Muscle of arm (tissue), 14 donors: ENCODE measurements at places on chromosomes 7 and 10. TPM values are rescaled to one million over a fixed set of nuclear protein-coding genes. Genes with fewer than 3 reads are reported as not detected.

DNA sequence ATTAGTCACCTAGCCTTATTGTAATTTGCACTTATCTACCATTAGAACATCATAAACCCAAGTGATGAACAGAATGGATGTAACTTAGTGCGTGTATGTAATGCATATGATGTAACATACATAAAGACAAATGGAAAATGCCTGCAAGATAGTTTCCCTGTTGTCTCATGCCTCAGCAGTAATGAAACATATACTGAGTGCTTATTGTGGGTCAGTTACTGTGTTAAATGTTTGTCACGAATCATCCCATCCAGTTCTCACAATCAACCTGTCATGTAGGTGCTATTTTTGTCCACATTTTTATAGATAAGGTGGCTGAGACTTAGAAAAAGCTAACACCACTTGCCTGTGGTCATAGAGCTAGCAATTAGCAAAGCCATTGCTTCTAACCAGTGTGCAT, 350.8 kb downstream of the AUTS2 start:
- no peak for DNase-seq

GRCh38 chr7:136492366-136492765, 376.1 kb upstream of the CHRM2 start:
- DNase-seq: no peak

DNA sequence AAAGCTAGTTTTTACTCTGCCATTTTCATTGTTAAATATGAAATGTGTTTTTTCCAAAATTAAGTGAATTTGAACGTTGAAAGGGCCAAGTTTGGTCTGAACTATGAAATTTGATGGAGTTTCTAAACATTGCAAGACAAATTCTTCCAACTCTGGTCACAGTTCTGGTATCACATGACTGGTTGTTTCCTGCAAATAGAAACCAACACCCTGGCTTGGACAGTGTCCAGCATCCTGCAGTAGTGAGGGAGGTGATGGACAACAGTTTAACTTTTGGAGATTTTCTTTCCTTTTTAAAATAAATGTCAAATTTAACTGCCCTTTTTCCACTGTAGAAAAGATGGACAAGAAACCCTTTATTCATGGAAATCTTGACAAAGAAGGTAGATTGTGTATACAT, 54.8 kb upstream of the AGBL3 start:
- DNase-seq: no peak

DNA sequence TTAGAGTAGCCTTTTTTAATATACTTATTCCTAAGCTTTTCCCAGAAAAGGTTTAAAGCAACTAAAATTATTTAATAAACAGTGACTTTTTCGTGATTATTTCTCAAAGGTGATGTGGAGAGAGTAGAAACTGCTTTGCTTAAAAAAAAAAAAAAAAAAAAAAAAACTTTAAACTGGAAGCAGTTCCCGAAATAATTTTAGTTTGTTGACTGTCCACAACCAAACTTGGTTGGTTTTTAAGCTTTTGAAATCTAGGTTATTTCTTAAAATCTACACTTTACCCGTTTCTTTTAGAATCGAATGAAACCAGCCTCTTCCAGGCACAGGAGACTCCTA, 7.3 kb downstream of the SKAP2 start:
- no peak for DNase-seq

DNA sequence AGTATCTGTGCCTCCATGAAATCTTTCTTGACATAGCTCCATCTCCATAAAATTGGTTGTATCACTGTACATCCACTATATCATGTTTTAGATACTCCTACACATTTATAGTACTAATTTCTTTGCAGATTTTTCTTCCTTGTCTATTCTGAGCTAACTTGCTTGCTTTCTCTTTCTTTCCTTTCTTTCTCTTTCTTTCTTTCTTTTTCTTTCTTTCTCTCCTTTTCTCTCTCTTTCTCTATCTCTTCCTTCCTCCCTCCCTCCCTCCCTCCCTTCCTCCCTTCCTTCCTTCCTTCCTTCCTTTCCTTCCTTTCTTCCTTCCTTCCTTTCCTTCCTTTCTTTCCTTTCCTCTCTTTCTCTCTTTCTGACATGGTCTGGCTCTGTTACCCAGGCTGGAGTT, 23.7 kb downstream of the TASOR2 start:
- DNase-seq: no peak

Gene AIMP2
- 24.8 TPM for polyA plus RNA-seq

DNA sequence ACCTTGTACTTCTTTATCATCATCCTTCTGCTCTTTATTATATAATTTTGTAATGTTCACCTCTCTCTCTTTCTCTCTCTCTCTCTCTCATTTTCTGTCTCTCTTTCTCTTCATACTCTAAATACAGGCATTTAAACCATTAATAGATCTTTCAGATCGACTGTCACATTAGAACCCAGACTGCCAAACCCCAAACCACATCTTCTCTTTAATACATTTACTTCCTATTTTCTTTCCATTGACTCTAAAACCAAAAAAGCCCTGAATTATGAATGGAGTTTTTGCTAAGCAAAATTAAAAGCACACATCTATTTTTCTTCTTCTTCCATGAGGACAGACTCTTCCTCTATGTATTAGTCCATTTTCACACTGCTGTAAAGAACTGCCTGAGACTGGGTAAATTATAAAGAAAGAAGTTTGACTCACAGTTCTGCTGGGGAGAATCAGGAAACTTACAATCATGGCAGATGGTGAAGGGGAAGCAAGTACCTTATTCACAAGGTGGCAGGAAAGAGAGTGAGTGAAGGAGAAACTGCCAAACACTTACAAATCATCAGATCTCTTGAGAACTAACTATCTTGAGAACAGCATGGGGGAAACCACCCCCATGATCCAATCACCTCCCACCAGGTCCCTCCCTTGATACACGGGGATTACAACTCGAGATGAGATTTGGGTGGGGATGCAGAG, 272.7 kb upstream of the MGMT start:
- no peak for DNase-seq

GRCh38 chr7:2231992-2232765, 566 bp downstream of the MAD1L1 start:
- DNase-seq: no peak

GRCh38 chr10:118214776-118215175, 127.3 kb downstream of the FAM204A start:
- no peak for DNase-seq

- no peak for DNase-seq
Measured at GRCh38 chr10:78787125-78787524, 281.6 kb upstream of the ZMIZ1 start.

DNA sequence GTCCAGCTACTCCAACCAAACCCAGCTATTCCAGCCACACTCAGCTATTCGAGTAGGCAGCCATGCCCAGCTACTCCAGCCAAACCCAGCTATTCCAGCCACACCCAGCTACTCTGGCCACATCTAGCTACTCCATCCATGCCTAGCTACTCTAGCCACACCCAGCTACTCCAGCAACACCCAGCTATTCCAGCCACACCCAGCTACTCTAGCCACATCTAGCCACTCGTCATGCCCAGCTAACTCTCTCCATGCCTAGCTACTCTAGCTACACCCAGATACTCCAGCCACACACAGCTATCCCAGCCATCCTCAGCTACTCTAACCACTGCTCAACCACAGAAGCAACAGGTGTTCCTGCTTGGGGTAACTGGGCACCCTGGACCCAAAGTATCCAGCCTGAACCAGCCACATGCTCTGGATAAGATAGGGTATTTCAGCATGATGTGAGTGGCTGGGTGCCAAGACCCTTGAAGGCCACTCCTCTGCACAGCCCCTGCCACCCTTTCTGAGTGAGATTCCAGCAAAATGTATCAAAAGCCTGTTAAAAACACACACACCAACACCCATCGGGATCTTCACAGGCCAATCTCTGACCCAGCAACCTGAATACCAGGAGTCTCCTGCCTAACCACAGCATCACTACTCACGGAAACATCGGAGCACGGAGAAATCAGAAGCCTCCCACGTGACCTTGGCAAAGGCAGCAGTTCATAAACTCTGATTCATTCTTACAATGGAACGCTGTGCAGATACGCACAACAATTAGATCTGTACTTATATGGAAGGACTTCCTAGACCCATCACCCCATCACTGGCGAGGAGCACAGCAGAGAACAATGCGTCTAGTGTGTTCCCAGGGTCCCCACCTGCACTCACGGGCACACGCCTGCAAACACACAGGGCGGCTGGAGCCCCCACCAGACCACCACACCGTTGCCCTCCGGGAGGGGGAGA, 51.8 kb upstream of the DNAAF5 start:
- DNase-seq: no peak

DNA sequence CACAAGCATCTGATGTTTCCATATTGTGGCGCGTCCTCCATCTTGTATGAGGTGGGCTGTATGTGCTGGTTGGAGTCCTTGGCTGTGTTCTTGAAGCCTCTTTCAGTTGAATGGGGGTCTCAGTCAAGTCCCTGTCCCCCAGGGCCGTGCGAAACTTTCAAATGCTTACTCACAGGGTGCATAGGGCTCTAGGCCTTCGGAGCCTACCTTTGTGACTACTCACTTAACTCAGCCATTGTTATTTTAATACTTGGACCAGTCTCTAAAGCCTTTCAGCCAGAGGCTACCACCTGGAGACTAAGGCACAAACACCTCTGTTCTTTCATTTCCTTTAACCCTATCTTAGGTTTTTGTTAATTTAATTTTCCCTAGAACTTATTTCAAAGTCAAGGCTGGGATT, 785.9 kb downstream of the GATA3 start:
- DNase-seq: no peak

Gene HTR7
- 0.11 TPM for polyA plus RNA-seq

GRCh38 chr10:51867956-51868355, 168.6 kb upstream of the CSTF2T start:
- DNase-seq: no peak

Gene AKR1D1
- 0.08 TPM for polyA plus RNA-seq

- no peak for DNase-seq
Measured at GRCh38 chr7:49669285-49669684, 104.2 kb upstream of the VWC2 start.

DNA sequence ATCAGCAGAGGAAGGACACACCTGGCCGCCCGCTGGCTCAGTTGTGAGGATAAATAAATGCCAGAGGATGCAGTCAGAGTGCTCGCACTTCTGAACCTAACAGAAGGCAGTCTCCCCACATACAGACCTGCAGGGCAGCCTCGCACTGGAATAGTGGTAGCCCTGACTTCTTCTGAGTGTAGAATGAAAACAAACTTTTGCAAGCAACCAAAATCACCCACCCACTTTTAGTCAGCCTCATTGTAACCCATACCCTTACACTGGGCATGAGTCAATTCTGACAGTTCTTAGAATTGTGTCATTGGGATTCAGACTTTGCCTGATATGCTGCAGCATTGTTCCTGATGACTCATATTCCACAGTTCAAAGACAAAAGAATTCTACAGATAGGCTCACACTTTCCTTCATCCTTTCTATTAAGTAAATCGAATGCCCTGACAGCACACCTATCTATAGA, 167.0 kb upstream of the CDK1 start:
- no peak for DNase-seq

DNA sequence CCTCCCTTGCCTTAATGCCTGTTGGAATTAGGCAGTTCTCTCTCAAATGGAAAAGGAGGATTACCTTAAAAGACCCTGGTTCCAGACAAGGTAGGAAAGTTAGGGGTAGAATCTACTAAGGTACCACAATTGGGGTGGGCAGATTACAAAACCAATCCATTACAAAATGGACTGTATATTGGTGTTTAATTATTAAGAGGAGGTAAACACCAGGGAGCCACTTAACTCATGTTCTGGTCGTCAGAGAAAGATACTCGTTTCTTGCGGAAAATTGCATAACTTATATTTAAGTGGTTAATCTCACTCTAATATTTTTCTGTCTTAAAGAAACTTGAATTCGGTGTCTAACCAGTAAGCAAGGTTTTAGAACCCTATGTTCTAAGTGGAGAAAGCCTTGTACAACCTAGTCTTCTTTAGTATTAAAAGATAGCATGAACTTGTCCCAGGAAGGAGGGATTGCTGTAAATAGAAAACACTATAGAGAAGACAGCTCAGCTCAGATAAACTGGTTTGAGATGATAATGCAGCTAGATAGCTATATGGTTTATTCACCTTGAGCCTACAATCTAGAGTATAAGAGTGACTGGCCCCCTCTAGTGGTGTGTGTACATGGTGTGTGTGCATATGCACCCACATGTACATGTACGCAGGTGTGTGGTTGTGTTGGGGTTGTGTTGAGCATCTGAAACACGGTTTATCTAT, 58.0 kb upstream of the STRIP2 start:
- no peak for DNase-seq

- no peak for DNase-seq
Measured at GRCh38 chr7:120991161-120991560, 2.6 kb downstream of the CPED1 start.

GRCh38 chr10:55495555-55495954, 694.5 kb upstream of the PCDH15 start:
- no peak for DNase-seq

Gene GHITM
- 106 TPM for polyA plus RNA-seq

Gene AP3M1
- 47.1 TPM for polyA plus RNA-seq

- DNase-seq: no peak
Measured at GRCh38 chr7:32582036-32582435, 86.7 kb downstream of the AVL9 start.

DNA sequence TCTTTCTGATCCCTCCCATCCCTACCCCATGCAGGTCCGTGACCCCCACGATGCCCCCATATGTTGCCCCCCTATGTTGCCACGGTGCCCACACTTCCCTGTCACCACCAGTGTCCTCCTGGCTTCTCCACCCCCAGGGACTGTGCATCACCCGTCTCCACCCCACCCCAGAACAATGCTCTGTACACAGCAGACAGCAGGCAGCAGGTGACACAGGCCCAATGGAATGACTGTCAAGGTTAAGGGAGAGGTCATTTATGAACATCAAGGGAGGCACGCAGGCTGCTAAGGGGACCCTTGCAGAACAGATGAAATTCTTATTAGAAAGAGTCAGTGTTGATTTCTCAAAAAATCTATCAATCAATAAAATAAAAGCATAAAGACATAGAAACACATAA, 71.5 kb downstream of the PARP12 start:
- DNase-seq: no peak

- DNase-seq: no peak
Measured at GRCh38 chr10:132120200-132120599, 54.5 kb downstream of the JAKMIP3 start.

GRCh38 chr7:134925766-134926165, 60.5 kb upstream of the AGBL3 start:
- no peak for DNase-seq

- DNase-seq: no peak
Measured at GRCh38 chr10:32103721-32104120, 47.5 kb upstream of the KIF5B start.

Gene MYO3A
- 2.7 TPM for polyA plus RNA-seq

- DNase-seq: no peak
Measured at GRCh38 chr7:91351374-91351773, 87.1 kb downstream of the FZD1 start.

GRCh38 chr10:71134732-71135211, 77.6 kb upstream of the UNC5B start:
- no peak for DNase-seq

DNA sequence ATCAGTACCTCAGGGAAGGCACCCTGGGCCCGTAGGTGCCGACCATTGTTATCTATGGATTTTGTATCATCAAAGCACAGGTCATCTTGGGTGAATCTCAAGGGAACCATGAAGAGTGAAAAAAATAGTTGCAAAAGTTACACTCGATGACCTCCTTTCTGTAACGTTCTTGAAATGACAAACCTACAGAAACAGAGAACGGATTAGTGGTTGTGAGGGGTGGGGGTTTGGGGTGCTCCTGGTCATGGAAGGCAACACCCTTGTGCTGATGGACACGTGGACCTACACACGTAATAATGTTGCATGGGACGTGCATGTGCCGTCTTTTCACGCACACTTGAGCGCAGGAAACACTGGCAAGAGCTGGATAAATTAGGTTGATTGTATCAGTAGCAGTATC, 655.9 kb downstream of the SDK1 start:
- DNase-seq: no peak

Gene CYP26C1
- polyA plus RNA-seq: not detected

Gene BTBD16
- polyA plus RNA-seq: 0.33 TPM

Gene STYXL1
- polyA plus RNA-seq: 21.2 TPM
